ENCODE measurements at places on chromosomes 11 and 22. TPM values are rescaled to one million over a fixed set of nuclear protein-coding genes. Genes with fewer than 3 reads are reported as not detected.
A peak's percentile ranks its signal among the peaks of the same experiment; 100 is the strongest.

DNA sequence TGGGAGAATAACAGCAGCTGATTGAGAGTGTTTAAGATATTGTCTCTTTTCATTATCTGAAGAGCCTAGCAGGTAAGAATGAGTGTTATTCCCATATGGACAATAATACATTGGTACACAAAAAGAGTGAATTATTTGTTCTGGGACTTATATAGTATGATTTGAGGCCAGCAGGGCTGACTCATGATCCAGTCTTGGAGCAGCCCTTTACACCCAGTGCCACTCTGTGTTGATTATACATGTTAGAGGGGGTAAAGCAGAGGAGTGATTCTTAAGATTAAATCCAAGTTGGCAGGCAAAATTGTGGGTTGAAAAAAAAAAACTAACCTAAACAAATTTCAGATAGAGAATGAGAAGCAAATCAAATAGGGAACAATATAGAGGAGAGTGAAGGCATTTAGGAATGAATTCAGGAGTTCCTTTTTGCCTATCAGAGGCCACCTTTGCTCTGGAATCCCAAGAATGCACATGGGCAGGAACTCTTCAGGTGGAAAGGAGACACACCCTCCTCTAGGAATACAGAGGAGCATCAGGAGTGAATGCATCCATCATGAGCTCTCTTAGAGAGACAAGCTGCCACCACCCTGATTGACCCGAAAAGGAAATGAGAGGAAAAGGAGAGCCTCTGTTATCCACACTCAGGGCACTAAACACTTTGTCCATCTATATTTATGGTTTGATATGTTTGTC, 19.2 kb upstream of the MRGPRX1 start:
- H3K27me3 ChIP-seq = no peaks in the 10 kb centered on the region
- DNase-seq = no peak
- H3K27ac ChIP-seq = no peak overlapping the region
- H3K4me1 ChIP-seq = no peaks in the 10 kb centered on the region

DNA sequence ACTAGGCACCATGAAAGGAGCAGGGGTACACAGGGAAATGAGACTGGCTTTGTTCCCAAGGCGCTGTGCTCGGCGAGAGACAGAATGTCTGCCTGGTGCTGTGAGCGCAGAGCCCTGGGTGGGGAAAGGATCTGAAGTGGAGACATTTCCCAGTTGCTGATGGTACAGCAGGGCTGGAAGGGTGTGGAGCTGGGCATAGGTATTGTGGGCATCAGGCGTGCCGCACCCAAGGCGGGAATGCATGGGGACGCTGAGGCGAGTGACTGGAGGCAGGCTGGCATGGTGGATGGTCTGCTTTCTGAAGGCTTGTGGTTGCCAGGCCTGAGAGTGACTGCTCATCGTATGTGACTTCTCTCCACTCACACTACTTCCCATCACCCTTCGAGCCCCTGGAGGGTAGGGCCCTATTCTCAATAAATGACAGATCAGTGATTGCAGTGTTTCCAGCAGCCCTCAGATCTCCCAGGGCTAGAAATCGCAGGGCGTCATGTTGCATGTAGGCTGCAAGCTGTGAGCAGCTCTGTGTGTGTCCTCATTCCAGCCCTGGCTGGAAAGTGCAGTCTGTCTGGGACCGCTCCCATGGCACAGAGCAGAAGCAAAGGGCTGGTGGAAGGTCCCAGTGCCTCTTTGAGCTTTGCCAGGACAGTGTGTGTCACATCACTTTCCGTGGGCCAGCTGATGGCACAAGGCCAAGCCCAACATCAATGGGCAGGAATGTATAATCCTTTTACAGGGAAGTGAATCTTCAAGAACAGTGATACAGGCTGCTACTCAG, 67.7 kb downstream of the TBC1D22A start:
- no peaks in the 10 kb centered on the region for H3K36me3 ChIP-seq
- H3K27me3 ChIP-seq = no peaks in the 10 kb centered on the region
- peaks cover 21% of the 10 kb centered on the region for H3K4me1 ChIP-seq
- peak; percentile 65 for DNase-seq
- H3K4me3 ChIP-seq = no peak overlapping the region

- peak; percentile 23 for DNase-seq
- H3K4me1 ChIP-seq = no peaks in the 10 kb centered on the region
- H3K36me3 ChIP-seq = no peaks in the 10 kb centered on the region
- no peak overlapping the region for H3K27ac ChIP-seq
These were observed 1.9 kb upstream of the SSTR3 start for GRCh38 chr22:37213941-37214730.

- H3K4me3 ChIP-seq = no peak overlapping the region
- no peaks in the 10 kb centered on the region for H3K27me3 ChIP-seq
- no peak overlapping the region for H3K27ac ChIP-seq
- no peak for DNase-seq
- H3K36me3 ChIP-seq = no peaks in the 10 kb centered on the region
These were observed 66.2 kb downstream of the MICAL3 start for GRCh38 chr22:17958166-17958565.

GRCh38 chr11:2566223-2567025, 121.6 kb downstream of the KCNQ1 start:
- H3K27me3 ChIP-seq = no peaks in the 10 kb centered on the region
- no peak overlapping the region for H3K4me3 ChIP-seq
- no peaks in the 10 kb centered on the region for H3K36me3 ChIP-seq

- peak; percentile 55 for DNase-seq
- no peaks in the 10 kb centered on the region for H3K36me3 ChIP-seq
- H3K4me1 ChIP-seq = peaks cover 19% of the 10 kb centered on the region
These were observed 1.7 kb upstream of the RTN4RL2 start for GRCh38 chr11:57458410-57459163.

GRCh38 chr11:14567064-14567651, 47.0 kb upstream of the PSMA1 start:
- no peaks in the 10 kb centered on the region for H3K36me3 ChIP-seq
- no peaks in the 10 kb centered on the region for H3K4me1 ChIP-seq
- H3K27me3 ChIP-seq = no peaks in the 10 kb centered on the region
- no peak overlapping the region for H3K4me3 ChIP-seq

- no peaks in the 10 kb centered on the region for H3K36me3 ChIP-seq
- DNase-seq = no peak
- H3K27ac ChIP-seq = no peak overlapping the region
- no peaks in the 10 kb centered on the region for H3K4me1 ChIP-seq
These were observed 39.3 kb downstream of the CCDC81 start for GRCh38 chr11:86414032-86414431.

- H3K27me3 ChIP-seq = no peaks in the 10 kb centered on the region
- H3K27ac ChIP-seq = no peak overlapping the region
- peaks cover 47% of the 10 kb centered on the region for H3K4me1 ChIP-seq
- no peak for DNase-seq
These were observed 5.0 kb downstream of the SNX19 start for GRCh38 chr11:130911306-130911705.

- no peak overlapping the region for H3K4me3 ChIP-seq
- no peak overlapping the region for H3K27ac ChIP-seq
- no peaks in the 10 kb centered on the region for H3K36me3 ChIP-seq
- H3K27me3 ChIP-seq = no peaks in the 10 kb centered on the region
- no peak for DNase-seq
These were observed 19.4 kb upstream of the CTSD start for GRCh38 chr11:1782831-1783724.

- H3K27me3 ChIP-seq = no peaks in the 10 kb centered on the region
- peaks cover 18% of the 10 kb centered on the region for H3K4me1 ChIP-seq
- no peak overlapping the region for H3K27ac ChIP-seq
- no peak overlapping the region for H3K4me3 ChIP-seq
These were observed 8.4 kb downstream of the UVRAG start for GRCh38 chr11:75823415-75823814.

GRCh38 chr11:73058989-73059674, 83.0 kb downstream of the FCHSD2 start:
- H3K27me3 ChIP-seq = no peaks in the 10 kb centered on the region
- no peaks in the 10 kb centered on the region for H3K36me3 ChIP-seq
- H3K4me3 ChIP-seq = no peak overlapping the region

DNA sequence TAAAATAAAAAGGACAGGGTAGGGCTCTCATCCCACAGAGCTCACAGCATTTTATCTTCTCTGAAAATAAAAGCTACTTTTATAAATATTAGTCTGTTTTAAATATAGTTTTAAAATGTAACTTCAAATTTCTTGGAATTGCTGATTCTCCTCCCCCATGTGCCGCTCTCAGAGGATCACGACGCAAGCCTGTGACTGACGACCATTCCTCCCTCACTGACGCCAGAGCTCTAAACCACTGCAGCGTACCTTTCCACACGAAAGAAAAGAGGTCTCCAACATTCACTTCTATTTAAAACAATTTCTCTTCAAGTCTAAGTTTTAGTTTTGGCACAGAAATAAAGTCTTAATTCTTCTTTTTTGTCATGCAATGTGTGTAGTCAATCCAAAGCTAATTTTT, 9.3 kb downstream of the TOLLIP start:
- peaks cover 71% of the 10 kb centered on the region for H3K4me1 ChIP-seq
- H3K36me3 ChIP-seq = peaks cover 18% of the 10 kb centered on the region
- H3K27ac ChIP-seq = peak overlapping the region; percentile 91
- H3K4me3 ChIP-seq = peak overlapping the region; percentile 56
- no peak for DNase-seq
- H3K27me3 ChIP-seq = no peaks in the 10 kb centered on the region

DNA sequence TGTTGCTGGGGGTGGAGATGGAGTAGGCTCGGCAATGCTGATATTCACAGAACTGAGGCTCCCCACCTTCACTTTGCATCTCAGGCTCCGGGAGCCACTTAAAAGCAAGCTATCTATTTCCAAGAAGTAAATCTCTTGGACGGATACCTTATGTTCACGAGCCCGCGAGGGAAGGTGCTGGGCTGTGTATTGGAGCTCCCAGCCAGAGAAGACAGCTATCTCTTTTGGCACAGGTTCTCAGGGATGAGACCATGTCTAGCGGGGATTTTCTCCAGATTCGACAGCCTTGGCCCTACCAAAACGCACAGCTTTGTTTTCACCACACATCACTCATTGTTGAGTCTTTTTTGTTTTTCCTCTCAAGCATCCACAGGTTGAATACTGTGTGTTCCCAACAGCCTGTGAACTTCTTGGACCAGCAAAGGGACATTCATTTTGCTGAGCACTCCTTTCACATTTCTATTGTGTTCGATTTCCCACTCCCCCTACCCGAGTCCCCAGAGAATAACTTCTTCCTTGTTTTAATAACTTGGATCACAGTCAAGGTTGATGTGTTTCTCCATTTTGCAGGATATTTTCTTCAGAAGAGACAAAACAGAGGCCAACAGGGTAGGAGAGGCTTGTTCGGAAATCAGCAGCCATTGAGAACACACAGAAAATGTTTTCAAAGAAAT, 23.3 kb downstream of the WT1 start:
- H3K36me3 ChIP-seq = no peaks in the 10 kb centered on the region
- peaks cover 2% of the 10 kb centered on the region for H3K27me3 ChIP-seq
- no peak for DNase-seq
- no peak overlapping the region for H3K27ac ChIP-seq
- H3K4me1 ChIP-seq = no peaks in the 10 kb centered on the region

- peaks cover 55% of the 10 kb centered on the region for H3K4me1 ChIP-seq
- H3K27me3 ChIP-seq = no peaks in the 10 kb centered on the region
- H3K4me3 ChIP-seq = no peak overlapping the region
These were observed 66.4 kb downstream of the ZNRF3 start for GRCh38 chr22:28949788-28950187.

DNA sequence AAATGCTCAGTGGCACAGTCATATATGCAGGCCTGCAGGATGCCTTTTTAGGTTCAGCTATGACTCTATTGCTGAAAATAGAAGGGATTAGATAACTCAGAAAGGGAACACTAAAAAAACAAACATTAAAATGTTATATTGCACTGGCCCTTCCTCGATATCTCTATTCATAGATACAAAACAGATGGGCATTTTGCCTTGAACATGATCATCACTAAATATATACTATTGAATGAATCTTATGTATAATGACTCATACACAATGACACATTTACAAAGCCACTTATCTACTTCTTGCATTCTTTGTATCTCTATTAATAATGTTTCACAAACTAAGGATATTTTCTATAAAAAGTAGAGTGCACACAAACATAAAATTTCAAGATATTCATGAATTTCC, 2352.8 kb upstream of the RAG2 start:
- no peaks in the 10 kb centered on the region for H3K36me3 ChIP-seq
- DNase-seq = no peak
- H3K4me3 ChIP-seq = no peak overlapping the region
- no peak overlapping the region for H3K27ac ChIP-seq
- no peaks in the 10 kb centered on the region for H3K4me1 ChIP-seq

DNA sequence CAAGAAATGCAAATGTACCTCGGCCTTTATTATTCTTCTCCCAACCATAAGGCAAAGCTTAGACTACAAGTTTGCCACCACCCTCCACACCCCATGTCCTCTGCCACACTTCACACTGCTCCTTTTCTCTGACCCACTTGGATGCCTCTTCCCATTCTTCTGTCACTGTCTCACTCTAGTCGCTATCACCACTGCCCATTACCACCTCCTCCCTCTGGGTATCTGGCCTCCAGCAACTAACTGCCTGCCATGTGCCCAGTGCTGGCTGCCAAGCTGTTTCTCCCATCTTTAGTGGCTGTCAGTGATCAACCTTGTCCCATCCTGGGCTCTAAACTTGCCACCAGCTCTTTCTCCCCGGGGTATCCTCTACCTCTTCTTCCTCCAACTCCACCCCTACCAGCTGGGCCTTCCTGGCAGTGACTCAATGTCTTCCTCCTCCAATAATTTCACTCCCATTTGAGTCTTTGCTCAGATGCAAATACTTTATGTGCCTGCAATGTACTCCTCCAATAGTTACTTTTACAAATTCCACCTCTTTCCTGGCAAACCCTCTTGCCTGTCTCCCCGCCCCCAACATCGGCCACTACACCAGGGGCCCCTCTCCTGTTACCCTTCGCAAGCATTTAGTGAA, 20.1 kb upstream of the KDM2A start:
- H3K27ac ChIP-seq = no peak overlapping the region
- no peaks in the 10 kb centered on the region for H3K4me1 ChIP-seq
- H3K27me3 ChIP-seq = no peaks in the 10 kb centered on the region
- DNase-seq = no peak
- H3K4me3 ChIP-seq = no peak overlapping the region

DNA sequence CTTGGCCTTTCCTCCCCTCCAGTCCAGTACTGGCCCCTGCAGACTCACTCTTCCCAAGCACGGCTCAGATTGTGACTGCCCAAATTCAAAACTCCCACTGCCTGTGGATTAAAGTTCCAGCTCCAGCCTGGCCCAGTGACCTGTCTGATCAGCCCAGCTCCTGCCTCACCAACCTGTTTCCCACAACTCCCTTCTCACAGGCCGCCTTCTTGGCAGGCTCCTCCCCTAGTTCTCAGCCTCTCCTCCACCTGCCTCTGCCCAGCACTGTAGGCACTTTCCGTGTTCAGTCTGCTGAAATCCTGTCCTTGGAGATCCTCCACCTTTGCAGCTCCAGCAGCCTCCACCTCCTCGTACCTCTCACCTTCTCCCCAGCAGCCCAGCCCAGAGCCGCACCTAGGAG, 68.6 kb downstream of the MICAL2 start:
- peaks cover 9% of the 10 kb centered on the region for H3K4me1 ChIP-seq
- DNase-seq = no peak
- no peaks in the 10 kb centered on the region for H3K36me3 ChIP-seq
- no peaks in the 10 kb centered on the region for H3K27me3 ChIP-seq

Gene CTSW
- total RNA-seq = 0.64 TPM

Gene FAT3
- total RNA-seq = 0.92 TPM

Gene KRTAP5-7
- not detected for total RNA-seq

Gene ADM2
- 0.21 TPM for total RNA-seq

Gene CEND1
- total RNA-seq = not detected
